Neural progenitor cell (in vitro differentiated cells): ENCODE measurements at places on chromosomes 11 and 22. TPM values are rescaled to one million over a fixed set of nuclear protein-coding genes. Genes with fewer than 3 reads are reported as not detected.

The STX3 gene
- total RNA-seq = 34.8 and 52.4 TPM in 2 replicates

The DRD2 gene
- 0.06 and 0.21 TPM in 2 replicates for total RNA-seq

GRCh38 chr11:68329978-68330699, 17.7 kb downstream of the LRP5 start:
- H3K4me1 ChIP-seq = peaks cover 65% of the 10 kb centered on the region
- H3K27me3 ChIP-seq = no peaks in the 10 kb centered on the region
- no peak for DNase-seq
- no peaks in the 10 kb centered on the region for H3K36me3 ChIP-seq
- H3K27ac ChIP-seq = peak overlapping the region; percentile 7

The SHANK3 gene
- 0.65 and 3.6 TPM in 2 replicates for total RNA-seq

The TTC36 gene
- 0.62 TPM in 1 of 2 replicates, not detected in the other for total RNA-seq

The IL18 gene
- total RNA-seq = 1.5 TPM in 1 of 2 replicates, not detected in the other

- H3K27ac ChIP-seq = no peak overlapping the region
- H3K4me1 ChIP-seq = no peaks in the 10 kb centered on the region
- H3K27me3 ChIP-seq = no peaks in the 10 kb centered on the region
- H3K36me3 ChIP-seq = no peaks in the 10 kb centered on the region
- no peak overlapping the region for H3K4me3 ChIP-seq
Measured at GRCh38 chr11:112113539-112114457, 27.1 kb downstream of the SDHD start.

GRCh38 chr11:133919330-133920108, 37.2 kb downstream of the IGSF9B start:
- H3K4me3 ChIP-seq = no peak overlapping the region
- DNase-seq = no peak

- no peak overlapping the region for H3K4me3 ChIP-seq
- DNase-seq = peak; percentile 48
- peaks cover 22% of the 10 kb centered on the region for H3K4me1 ChIP-seq
- peak overlapping the region; percentile 14 for H3K27ac ChIP-seq
- no peaks in the 10 kb centered on the region for H3K27me3 ChIP-seq
Measured at GRCh38 chr22:35135165-35135564, 69.2 kb downstream of the ISX start.

DNA sequence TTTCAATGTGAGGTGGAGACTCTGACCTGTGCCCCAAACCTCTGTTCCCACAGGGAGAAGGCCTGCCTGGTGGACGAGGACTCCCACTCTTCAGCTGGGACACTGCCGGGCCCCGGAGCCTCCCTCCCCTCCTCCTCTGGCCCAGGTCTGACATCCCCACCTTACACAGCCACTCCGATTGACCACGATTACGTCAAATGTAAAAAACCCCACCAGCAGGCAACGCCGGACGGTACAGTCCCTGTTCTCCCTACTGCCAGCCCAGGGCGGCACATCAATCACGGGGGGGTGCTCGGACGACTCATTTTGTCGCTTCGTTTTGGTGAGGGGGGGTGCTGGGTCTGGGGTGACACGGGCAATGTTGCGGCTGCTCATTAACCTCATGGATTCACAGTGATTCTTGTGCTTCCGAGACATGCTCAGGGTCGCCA, 83.3 kb upstream of the SUSD2 start:
- DNase-seq = no peak
- no peaks in the 10 kb centered on the region for H3K36me3 ChIP-seq
- no peaks in the 10 kb centered on the region for H3K27me3 ChIP-seq

DNA sequence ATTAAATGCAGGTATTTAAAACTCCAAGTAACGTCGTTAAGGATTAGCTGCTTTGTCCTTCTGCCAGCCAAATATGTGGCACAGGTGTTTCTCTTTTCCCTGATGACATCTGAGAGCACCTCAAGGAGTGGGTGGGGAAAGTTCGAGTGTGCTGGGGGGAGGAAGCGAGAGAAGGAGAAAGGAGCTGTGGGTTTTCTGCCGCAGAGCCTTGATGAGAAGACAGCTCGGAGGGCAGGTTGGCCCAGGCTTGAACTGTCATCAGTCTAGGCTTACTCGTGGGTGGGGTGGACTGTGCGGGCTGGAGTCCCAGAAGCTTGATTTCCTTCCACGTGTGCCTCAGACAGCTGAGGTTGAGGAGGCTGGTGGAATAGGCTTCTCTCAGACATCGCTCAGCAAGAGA, 15.2 kb upstream of the SORL1-AS1 start:
- H3K4me1 ChIP-seq = peaks cover 30% of the 10 kb centered on the region
- H3K4me3 ChIP-seq = no peak overlapping the region
- H3K27ac ChIP-seq = no peak overlapping the region
- no peaks in the 10 kb centered on the region for H3K27me3 ChIP-seq
- H3K36me3 ChIP-seq = no peaks in the 10 kb centered on the region

DNA sequence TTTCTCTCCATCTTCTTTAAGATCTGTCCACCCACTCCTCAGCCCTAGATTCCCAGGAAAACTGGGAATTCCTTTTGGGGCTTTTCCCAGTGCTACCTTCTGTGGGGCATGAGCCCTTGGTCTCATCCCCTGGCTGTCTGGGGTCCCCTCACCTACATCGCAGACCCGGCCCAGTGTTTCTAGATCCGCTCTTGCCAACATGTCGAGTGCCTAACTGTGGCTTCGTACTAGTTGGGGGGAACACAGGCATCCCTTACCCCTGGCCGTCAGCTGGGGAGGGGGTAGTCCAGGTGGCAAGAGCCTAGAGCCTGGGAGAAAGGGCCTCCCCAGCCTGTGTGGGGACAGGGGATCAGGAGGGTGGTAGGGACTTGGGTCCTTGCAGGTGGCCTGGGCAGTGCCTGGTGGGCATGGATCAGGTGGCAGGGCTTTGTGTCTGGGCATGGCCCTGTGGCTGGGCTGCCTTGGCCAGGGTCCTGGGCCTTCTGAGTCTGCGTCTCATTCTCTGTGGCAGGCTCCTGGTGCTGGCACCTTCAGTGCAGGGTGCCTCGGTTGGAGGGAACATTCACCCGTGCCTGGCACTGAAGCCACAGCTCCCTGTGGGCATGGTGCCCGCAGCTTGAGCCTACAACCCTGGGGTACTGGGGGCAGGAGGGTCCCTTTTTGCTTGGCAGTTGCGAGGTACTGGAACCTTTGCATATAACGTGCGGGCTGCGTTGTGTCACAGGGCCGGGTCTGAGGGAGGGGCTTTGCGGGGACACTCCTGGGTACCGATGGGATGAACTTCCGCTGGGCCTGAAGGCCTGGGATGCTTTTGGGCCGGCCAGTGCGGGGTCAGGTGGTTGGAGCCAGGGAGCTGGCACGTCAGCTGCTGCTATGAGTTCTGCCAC, 4.1 kb downstream of the KCNQ1 start:
- H3K4me3 ChIP-seq = no peak overlapping the region
- H3K36me3 ChIP-seq = no peaks in the 10 kb centered on the region
- H3K27me3 ChIP-seq = peaks cover 98% of the 10 kb centered on the region
- no peak for DNase-seq

GRCh38 chr11:123474994-123475393, 44.9 kb downstream of the GRAMD1B start:
- no peak for DNase-seq
- no peak overlapping the region for H3K27ac ChIP-seq
- H3K27me3 ChIP-seq = no peaks in the 10 kb centered on the region
- peaks cover 8% of the 10 kb centered on the region for H3K4me1 ChIP-seq
- no peaks in the 10 kb centered on the region for H3K36me3 ChIP-seq

- H3K4me1 ChIP-seq = peaks cover 42% of the 10 kb centered on the region
- H3K4me3 ChIP-seq = no peak overlapping the region
- H3K36me3 ChIP-seq = no peaks in the 10 kb centered on the region
Measured at GRCh38 chr11:57356268-57356667, 18.1 kb downstream of the P2RX3 start.

The FGF4 gene
- 0.22 TPM in 1 of 2 replicates, not detected in the other for total RNA-seq

DNA sequence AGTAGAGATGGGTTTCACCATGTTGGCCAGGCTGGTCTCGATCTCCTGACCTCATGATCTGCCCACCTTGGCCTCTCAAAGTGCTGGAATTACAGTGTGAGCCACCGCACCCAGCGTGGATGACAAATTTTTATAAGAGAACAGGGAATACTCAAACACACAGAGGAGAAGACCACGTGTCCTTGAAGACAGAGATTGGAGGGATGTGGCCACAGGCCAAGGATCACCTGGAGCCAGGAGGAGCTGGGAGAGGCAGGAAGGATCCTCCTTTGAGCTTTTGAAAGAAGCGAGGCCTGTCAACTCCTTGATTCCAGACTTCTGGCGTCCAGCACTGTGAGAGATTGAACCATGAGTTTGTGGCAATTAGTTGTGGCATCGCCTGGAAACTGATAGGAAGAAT, 1049.5 kb downstream of the TBC1D22A start:
- no peak overlapping the region for H3K4me3 ChIP-seq
- no peaks in the 10 kb centered on the region for H3K36me3 ChIP-seq
- no peaks in the 10 kb centered on the region for H3K27me3 ChIP-seq
- DNase-seq = no peak
- no peak overlapping the region for H3K27ac ChIP-seq
- H3K4me1 ChIP-seq = no peaks in the 10 kb centered on the region

DNA sequence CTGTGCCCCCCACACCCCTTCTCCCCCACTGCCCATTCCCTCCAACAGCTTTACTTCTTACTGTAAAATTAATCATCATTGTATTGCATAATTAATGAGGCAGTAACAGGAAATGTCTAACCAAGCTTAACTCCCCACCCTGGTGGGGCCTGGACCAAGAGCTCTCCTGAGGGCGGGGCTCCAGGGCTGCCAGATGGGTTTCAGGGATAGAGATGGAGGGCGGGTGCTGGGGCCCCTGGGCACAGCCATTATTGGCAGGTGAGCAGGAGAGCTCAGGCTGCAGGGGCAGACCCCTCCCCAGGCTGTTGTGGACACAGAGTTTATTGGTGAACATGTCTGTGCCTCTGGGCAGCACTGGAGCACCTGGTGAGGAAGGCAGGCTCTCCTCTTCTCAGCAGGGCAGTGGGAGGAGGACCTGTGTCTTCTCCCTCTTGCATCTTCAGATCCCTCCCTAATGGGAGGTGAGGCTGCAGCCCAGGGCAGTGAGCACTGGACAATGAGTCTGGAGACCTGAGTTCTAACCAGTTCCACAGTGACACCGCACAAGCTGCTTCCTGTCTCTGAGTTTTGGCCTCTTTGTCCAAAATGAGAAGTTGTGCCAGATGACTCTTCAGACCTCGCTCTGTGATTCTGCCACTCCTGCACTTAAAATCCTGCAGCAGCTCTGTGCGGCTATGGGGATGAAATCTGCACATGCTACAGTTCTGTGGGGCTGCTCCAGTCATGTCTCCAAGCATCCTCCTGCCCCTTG, 233.3 kb downstream of the CEP164 start:
- no peak overlapping the region for H3K4me3 ChIP-seq
- DNase-seq = no peak
- H3K4me1 ChIP-seq = peaks cover 9% of the 10 kb centered on the region
- no peaks in the 10 kb centered on the region for H3K36me3 ChIP-seq

DNA sequence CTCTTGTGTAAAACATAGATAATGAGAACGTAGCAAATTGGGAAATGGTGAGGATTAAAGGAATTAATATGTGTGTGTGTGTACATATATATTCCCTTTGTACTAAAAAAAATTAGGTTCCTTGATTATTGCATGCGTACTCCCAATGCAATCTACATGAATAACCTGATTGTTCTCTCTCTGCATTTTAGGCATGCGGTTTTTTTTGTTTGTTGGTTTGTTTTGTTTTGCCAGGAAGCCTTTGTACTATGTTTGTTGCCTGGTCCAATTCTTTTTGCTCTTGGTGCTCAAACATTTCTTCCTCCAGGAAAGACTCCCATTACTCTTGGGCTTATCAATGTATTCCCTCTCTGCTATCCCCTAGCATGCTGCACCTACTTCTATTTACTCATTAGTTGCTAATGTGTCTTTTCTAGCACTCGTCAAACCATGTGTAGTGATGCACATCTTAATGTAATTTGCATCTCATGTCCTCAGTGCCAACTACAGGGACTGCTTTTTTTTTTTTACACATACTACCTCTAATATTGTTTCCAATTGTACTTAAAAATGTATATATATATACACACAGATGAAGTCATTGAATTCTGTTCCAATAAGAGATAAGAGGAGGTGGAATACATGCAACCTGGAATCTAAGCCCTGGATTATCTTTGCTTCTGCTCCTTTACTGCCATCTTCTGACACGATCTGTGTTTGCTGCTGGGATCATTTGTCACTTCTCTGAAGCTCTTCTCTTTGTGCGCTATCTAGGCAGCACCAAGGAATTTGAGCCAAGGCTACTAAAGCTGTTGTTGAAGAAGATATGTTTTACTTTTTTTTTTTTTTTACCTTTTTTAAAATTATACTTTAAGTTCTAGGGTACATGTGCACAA, 197.2 kb upstream of the ANO3 start:
- DNase-seq = peak; percentile 62
- no peaks in the 10 kb centered on the region for H3K36me3 ChIP-seq

- peak; percentile 9 for DNase-seq
- H3K4me3 ChIP-seq = no peak overlapping the region
- no peak overlapping the region for H3K27ac ChIP-seq
Measured at GRCh38 chr11:99019696-99020095, 1.1 kb upstream of the CNTN5 start.

DNA sequence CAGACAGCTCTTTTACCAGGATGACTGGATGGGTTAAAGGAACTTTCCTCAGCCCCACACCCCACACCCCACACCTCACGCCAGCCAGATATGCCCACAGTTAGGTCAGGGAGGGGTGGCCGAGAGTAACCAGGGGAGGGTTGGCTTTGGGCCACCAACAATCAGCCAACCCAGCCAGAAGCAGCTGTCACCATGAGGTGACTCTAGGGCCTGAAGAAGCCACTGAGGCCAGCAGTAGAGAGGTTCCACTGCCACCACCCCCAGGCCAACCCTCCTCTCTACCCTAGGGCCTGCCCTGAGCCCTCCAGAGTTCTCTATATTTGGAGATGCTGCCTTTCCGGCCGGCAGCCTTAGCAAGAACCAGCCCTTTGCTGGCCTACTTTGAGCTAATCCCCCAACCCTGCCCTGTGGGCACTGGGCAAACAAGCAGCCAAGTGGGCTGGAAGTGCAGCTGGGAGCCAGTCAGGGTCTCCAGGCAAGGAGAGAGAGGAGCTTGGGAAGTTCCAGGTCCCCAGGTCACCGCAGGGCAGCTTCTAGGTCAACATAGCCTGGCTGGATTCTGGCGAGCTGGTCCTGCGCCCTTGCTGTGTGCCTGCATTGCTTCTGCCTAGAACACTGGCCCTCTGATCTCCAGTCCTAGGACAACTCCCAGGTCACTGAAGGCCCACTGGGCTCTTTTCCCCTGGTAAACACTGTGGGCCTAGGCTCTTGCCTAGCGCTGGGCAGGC, 12.0 kb upstream of the SYT8 start:
- peaks cover 3% of the 10 kb centered on the region for H3K4me1 ChIP-seq
- DNase-seq = no peak
- H3K36me3 ChIP-seq = no peaks in the 10 kb centered on the region
- no peak overlapping the region for H3K27ac ChIP-seq
- H3K27me3 ChIP-seq = no peaks in the 10 kb centered on the region

DNA sequence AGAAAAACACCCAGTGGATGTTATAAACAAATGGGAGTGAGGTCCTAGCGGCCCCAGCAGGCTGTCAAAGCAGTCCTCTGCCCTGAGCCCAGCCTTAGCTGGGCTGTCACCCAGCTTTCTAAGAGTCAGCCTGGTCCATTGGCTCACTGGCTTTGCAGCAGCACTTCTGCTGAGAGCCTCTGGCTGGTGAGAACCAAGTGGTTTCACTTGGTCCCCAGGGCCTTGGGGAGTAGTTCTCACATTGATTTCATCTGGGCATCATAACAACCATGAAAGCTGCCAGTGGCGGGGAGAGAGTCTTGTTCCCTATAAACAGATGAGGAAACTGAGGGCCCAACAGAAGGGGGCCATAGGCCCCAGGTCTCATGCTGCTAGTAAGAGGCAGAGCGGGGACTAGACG, 11.4 kb downstream of the SEC14L6 start:
- no peak for DNase-seq
- no peak overlapping the region for H3K27ac ChIP-seq
- no peaks in the 10 kb centered on the region for H3K27me3 ChIP-seq
- no peak overlapping the region for H3K4me3 ChIP-seq
